NCI-H1092 treated with DMSO at 0.1 percent for 48 hours (cell line): ENCODE measurements at places on chromosomes 2 and 18.

- DNase-seq: no peak
These were observed 125.5 kb downstream of the DYSF start for GRCh38 chr2:71578767-71579342.

GRCh38 chr18:58316396-58317342 lies 272.6 kb downstream of the NEDD4L start:
- DNase-seq: no peak

DNA sequence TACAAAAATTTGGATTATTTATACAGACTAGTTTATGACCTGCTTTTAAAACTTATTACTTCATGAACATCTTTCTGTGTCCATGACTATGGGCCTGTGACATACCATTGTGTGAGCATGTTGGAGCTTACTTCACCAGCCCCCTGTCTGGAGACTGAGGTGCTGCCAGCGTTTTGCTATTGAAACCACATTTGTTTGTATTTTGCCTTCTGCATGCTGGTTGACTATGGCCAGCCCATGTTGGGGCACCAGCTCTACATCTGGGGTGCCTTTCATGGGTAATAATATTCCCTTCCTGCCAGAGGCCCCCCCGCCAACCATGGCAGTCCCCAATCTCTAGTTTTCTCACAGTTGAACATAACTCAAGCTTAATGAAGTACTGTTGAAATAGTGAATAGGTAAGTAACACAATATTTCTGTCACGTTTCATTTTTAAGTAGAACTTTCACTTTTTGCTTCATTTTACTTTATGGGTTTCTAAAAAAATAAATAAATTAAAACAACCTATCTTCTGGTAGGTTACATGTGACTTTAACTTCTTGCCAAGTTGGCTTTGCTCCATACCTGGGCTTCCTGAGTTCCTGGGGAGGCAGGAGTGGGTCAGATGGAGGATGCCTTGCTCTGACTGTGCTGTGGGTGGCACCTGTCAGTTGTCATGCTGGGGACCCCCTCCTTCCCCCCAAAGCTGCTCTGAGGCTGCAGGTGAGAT lies 63.9 kb downstream of the DGKD start:
- no peak for DNase-seq

DNA sequence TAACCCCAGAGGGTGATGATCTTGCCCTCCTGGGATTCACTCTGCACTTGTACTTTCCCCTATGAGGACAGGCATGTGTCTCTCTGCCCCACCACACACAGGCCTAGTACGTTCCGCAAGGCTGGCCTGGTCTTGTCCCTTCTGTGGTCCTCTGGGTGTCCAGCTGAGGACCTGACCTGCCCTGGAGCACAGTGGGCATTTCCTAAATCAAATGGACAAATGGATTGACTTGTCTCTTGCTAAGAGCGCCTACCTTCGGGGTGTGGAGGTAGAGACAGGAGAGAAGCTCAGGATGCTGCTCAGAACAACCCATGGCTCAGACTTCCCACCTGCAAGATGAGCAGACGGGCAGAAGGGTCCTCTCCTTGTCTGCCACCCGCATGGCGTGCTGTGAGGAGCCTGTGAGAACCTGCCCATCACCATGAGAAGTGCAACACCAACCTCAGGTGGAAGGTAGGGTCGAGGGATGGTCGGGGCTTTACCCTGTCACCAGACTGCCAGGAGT lies 133.6 kb downstream of the MYCN start:
- DNase-seq: no peak

DNA sequence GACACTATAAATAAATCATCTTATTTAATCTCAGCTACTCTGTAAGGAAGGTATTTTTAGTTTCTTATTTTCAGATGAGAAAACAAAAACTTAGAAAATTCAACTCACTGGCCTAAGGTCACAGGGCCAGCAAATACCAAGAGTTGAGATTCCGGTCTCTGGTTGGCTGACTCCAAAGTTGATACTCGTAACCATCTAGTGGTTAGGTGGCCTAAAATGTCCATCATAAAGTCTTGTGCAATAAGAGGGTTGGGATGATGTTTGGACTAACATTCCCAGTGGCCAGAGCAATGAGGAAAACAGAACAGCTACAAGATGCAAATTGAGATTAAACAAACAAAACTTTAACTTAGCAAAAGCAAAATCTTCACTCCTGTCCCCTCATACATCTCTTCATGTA lies 360.3 kb downstream of the FIGN start:
- DNase-seq: no peak
